ENCODE measurements at places on chromosomes 2 and 18. TPM values are rescaled to one million over a fixed set of nuclear protein-coding genes. Genes with fewer than 3 reads are reported as not detected.

Gene MC2R
- total RNA-seq = not detected

Gene REG3A
- total RNA-seq = not detected

Gene RNF144A
- 6.4 TPM for total RNA-seq

Gene COL6A3
- 4.8 TPM for total RNA-seq

Gene DRC1
- total RNA-seq = not detected

Gene DSC3
- total RNA-seq = 521 TPM

Gene HRH4
- not detected for total RNA-seq

Gene ARL4C
- total RNA-seq = 7.5 TPM

Gene SPP2
- total RNA-seq = not detected

Gene PTPN4
- total RNA-seq = 51.2 TPM

Gene SRD5A2
- total RNA-seq = not detected

Gene MOB4
- 32.8 TPM for total RNA-seq
